ENCODE measurements at places on chromosomes 4 and X. TPM values are rescaled to one million over a fixed set of nuclear protein-coding genes. Genes with fewer than 3 reads are reported as not detected.

- DNase-seq = no peak
These were observed 89.1 kb downstream of the SLC16A2 start for GRCh38 chrX:74510401-74510800.

HEPH gene
- 27.4 TPM for polyA plus RNA-seq

GAGE12F gene
- polyA plus RNA-seq = not detected

DNA sequence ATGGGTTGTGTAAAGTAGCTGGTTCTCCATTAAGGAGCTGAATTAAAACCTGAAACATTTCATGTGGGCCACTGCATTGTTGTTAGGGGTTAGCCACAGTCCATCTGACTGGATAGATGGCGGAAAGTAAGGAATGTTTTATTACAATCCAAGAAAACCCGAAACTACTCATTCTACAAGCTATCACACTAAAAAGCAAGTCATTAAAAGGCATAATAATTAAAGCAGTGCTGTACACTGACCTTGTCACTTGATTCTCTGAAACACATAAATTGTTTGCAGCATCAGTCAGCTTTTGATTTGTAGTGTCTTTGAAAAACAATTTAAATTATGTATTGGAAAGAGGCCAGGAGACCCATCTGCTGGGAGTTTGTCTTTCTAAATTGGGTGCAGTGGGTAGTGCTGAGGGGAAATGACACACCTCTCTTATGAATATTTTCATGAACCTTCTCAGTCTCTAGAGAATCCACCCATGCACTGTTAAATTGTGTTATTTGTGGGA, 75.7 kb upstream of the ANK2 start:
- no peak for DNase-seq

Data from H1 (cell line).